ENCODE measurements at places on chromosomes 12 and 14.

- DNase-seq = peak; percentile 20
Observed at GRCh38 chr12:111298582-111299436, 70.1 kb downstream of the PHETA1 start.

GRCh38 chr12:10364815-10365622, 24.8 kb downstream of the KLRK1 start:
- DNase-seq = peak; percentile 77

DNA sequence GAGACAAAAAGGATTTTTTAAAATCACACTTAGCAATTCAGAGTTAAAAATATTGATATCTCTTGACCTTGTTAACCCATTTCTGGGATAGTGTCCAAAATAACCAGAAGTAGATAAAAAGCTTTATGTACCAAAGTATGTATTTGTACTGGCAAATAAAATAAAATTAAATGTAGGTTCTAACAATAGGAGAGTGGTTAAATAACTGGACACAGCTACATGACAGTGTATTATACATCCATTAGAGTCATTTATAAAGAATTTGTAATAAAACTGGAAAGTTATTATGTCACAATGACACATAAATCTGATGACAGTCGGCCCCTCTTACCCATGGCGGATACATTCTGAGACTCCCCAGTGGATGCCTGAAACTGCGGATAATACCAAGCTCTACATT, 34.0 kb downstream of the BMAL2 start:
- no peak for DNase-seq

DNA sequence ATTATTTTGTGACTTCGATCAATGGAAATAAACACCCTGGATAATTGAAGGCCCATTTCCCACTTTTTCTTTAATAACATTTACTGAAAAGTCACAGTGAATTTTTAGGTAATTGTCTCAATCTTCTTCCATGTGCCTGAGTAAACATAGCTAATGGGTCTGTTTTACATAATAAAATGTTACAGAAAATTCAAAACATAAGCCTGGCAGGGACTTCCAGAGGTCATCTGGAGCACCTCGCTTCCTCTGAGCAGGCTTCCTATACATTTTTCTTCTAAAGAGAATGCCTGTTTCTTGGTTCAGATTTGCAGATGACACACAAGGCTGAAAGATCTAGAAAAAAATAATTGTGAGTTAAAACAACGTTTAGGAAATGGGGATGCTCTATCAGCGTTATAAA, 183.8 kb upstream of the PDE3A start:
- no peak for DNase-seq

DNA sequence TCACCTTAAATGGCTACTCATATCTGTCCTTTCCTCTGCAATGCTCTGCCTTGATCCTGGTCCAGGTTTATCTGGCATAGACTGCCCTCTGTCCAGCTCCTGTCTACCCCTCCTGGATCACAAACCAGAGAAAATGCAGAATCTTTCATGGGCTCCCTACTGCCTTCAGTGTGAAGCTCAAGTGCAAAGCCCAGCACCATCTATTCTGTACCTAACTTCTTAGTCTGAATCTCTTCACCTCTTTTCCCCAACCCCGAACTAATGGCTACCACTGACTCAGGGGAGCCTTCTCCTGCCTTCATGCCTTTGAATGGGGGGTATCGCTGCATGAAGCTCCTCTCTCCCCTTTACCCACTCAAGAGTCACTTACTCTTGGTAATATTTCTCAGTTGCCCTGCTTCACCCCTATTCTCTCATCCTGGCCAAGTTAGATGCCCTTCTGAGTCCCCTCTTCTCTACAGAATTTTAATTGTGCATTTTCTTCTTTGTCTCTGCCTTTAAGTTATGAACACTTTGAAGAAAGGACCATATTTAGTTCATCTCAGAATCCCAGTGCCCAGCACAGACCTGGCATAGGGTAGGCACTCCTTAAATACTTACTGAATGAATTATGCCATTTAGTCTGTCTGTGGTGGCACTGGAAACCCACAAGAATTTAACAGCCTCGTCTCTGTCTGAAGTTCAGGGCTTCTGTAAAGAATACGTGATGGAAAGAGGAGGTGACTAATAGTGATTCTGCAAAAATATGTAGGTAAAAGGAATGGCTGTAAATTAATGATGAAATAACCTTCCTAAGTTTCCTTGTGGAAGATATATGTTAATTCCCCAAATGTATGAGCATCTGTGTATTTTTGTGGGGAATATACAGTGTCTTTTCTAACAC, 191.3 kb upstream of the AMIGO2 start:
- peak; percentile 99 for DNase-seq

DNA sequence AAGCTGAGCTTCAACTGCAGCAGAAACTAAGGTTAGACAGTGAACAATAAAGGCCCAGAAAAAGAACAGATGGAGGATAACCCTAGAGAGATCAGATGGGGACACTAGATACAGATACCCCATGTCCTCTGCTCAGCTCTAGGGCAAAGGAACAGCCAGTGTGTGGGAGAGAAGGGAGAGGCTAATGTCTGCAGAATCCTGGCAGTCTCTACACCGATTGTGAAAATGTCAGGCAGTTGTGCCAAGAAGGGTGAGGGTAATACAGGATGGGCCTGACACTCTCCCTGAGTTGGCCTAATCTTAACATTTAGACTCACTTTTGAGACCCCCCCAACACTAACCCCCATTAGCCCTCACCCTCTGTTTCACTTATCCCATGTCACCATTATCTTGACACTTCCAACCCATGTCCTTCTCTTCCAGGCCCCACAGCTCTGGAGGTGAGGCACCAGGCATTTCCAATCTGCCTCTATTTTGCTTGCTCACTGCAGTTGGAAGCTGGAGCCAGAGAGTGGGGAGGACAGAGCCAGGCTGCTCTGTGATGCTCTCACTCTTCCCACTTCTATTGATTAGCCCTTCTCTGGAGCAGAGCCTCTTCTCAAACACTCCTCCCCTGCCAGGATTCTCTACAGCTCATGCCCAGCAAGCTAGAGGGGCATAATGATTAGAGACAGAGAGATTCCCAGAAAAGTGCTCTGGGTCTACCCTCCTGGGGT, 3.0 kb upstream of the BLOC1S1 start:
- DNase-seq = no peak

DNA sequence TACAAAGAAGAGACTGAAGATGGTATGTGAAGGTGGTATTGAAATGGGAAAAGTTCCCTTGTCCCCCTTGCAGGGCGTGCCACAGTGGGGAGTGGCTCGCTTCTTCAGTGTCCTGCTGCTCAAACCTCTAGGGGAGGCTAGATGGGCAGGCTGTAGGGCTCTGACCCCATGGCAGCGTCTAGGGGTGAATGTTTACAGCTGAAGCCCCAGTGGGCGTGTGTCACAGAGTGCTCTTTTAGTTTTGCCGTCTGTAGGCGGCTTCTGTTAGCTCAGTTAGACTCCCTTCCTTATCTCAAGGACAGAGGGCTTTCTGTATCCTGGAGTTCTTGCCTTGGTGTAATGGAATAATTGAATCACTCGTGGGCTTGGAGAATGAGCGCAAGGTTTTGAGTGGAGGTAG, 266.2 kb downstream of the RAD51B start:
- DNase-seq = no peak

- no peak for DNase-seq
Observed at GRCh38 chr14:71231521-71232393, 324.5 kb downstream of the PCNX1 start.

GRCh38 chr12:99271071-99271470, 376.5 kb upstream of the GARIN6 start:
- DNase-seq = peak; percentile 34

- DNase-seq = peak; percentile 60
Observed at GRCh38 chr12:80195074-80195726, 95.9 kb downstream of the OTOGL start.

GRCh38 chr12:46777587-46777986, 48.2 kb downstream of the SLC38A4 start:
- DNase-seq = peak; percentile 44

- no peak for DNase-seq
Observed at GRCh38 chr14:105851716-105852377, 325.5 kb downstream of the TMEM121 start.

- no peak for DNase-seq
Observed at GRCh38 chr12:8052679-8053078, 13.5 kb downstream of the C3AR1 start.

- no peak for DNase-seq
Observed at GRCh38 chr14:40347675-40348074, 915.4 kb upstream of the FBXO33 start.

DNA sequence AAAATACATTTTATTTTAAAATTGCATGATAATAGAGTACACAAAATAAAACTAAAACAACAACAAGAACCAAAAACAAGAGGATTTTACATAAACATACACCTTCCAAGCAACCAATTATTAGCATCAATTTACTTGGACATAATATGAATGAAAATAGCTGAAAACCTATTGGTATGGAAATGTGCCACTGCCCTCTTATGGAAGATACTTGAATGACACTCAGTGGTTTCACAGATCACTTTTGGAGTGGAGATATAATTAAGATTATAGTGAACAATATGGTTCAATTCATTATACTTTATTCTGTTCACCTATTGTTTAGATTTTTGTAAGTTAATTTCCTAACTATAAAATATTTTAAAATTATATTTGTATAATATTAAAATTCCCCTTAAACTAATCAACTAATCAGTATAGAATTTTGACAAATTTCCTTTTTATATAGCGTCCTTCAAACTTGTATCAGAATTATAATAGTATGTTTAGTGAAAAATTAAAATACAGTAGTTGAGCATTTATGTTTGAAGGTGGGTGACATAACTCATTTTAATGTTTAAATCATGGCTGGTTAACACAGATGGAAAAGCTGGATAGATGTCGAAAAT, 70.1 kb downstream of the SLC6A15 start:
- peak; percentile 65 for DNase-seq

- DNase-seq = no peak
Observed at GRCh38 chr14:99055816-99056215, 216.2 kb downstream of the BCL11B start.

DNA sequence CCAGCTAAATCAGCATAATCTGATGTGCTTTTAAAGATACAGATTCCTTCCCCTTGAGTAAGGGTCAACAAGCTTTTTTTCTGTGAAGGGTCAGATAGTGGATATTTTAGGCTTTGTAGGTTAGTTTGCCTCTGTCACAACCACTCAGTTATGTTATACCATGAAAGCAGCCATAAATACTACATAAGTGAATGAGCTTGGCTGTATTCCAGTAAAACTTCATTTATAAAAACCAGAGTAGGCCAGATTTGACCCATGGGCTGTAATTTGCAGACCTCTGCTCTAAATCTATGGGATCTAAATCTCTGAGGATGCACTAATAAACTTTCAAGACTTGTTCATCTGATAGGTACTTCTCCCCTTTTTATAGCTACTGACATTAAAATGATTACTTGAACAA, 47.7 kb downstream of the LEMD3 start:
- no peak for DNase-seq

DNA sequence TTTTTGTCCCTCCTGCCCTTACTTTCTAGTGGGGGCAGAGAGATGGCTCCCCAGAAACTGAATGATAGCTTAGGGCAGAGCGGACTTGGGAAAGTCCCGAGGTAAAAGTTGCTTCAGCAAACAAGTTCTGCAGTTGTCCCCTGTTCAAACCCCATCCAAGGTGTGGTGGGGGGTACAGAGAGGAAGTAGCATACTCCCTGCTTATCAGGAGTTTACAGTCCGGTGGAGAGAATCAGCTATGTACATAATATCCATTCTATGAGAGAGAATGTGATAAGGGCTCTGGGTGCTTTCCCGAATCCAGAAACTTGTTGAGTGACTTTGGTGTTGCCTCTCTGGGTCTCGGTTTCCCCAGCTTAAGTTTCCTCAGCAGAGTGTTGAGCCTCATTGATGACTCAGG, 40.4 kb upstream of the VRK1 start:
- no peak for DNase-seq

- no peak for DNase-seq
Observed at GRCh38 chr14:33936391-33936790, 14.5 kb downstream of the EGLN3 start.

- no peak for DNase-seq
Observed at GRCh38 chr12:54578778-54579177, 9.7 kb downstream of the PPP1R1A start.

GRCh38 chr12:19574601-19575000, 135.3 kb downstream of the AEBP2 start:
- DNase-seq = no peak

DNA sequence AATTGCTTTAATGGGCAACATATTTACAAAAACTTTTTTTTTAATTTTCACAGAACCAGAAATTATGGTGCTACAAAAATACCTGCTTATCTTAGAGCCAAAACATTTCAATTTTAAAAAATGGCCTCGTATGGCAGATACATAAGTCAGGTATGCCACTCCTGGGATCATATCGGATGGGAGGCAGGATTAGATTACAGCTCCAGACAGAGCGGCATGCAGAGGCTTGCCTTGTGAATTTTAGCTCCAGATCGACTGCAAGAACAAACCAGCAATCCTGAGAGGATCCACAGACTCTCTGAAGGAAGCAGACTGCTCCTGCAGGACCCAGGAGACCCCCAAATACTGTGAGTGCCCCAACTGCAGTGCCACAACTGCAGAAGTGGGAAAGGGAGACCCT, 169.3 kb upstream of the AMIGO2 start:
- DNase-seq = peak; percentile 91

DNA sequence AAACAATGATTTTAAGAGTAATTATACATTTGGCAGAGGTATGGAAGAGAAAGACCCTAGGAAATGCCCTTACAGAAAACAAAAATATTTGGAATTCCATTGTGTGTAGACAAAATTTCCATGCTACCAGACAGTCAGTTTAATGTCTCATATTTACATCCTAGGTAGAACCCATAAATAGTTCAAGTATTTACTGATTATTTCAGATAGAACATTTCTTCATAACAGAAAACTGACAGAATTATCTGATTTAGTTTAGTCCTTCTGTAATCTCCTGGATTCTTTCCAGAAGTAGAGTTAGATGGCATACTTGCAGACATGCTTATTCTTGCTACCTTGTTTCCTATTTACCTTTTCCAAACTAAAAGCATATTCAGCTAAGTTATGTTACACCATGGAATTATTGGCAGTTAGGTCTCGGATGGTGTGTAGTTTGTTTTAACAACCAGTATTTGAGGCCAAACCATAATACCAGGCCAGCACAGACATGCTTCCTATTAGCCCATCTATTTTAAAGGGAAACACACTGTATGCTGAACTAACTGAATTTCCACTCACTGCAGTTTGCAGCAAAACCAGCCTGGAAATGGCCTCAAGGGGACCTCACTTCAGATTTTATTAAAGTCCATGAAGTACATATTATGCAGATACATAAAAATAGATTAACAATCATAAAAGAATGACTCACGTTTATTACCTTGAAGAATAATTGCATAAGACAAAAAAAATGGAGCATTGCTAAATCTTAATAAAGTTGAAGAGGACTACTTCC, 126.6 kb upstream of the LRIG3 start:
- DNase-seq = peak; percentile 92
